Activated CD4-positive, alpha-beta T cell treated with anti-CD3 and anti-CD28 coated beads, Interleukin-2, amount 10 ng/mL, durations not matched to agents 24 days and 14 days (primary cell): ENCODE measurements at places on chromosomes 12 and 14. TPM values are rescaled to one million over a fixed set of nuclear protein-coding genes. Genes with fewer than 3 reads are reported as not detected.

TRIM9 gene
- total RNA-seq = 0.47 and 0.52 TPM in 2 replicates

RACGAP1 gene
- total RNA-seq = 71.2 and 71.6 TPM in 2 replicates

DAAM1 gene
- 4.2 and 7.2 TPM in 2 replicates for total RNA-seq

ELK3 gene
- total RNA-seq = 29.6 and 33.5 TPM in 2 replicates

HCAR2 gene
- total RNA-seq = 0.26 and 0.47 TPM in 2 replicates

CCDC175 gene
- not detected in 2 replicates for total RNA-seq

RIC8B gene
- total RNA-seq = 13.6 and 14.9 TPM in 2 replicates

PPM1H gene
- 0.12 TPM in 1 of 2 replicates, not detected in the other for total RNA-seq

ZNF385A gene
- 0.84 and 1.2 TPM in 2 replicates for total RNA-seq

ZFHX2 gene
- 1.8 and 2.8 TPM in 2 replicates for total RNA-seq

HOXC12 gene
- not detected in 2 replicates for total RNA-seq

CLEC4D gene
- not detected in 2 replicates for total RNA-seq

OR6C3 gene
- total RNA-seq = not detected in 2 replicates

SERPINA5 gene
- not detected in 2 replicates for total RNA-seq

SIX6 gene
- total RNA-seq = not detected in 2 replicates

C12orf54 gene
- not detected in 2 replicates for total RNA-seq

IRAK3 gene
- total RNA-seq = 1.3 and 1.8 TPM in 2 replicates

KSR2 gene
- total RNA-seq = 0.02 and 0.05 TPM in 2 replicates

RESF1 gene
- 51.1 and 55.5 TPM in 2 replicates for total RNA-seq

ADGRD1 gene
- 0.84 and 0.95 TPM in 2 replicates for total RNA-seq

PARPBP gene
- total RNA-seq = 22.9 TPM in 2 replicates

CIDEB gene
- 21.8 and 22.2 TPM in 2 replicates for total RNA-seq

SLC11A2 gene
- 54.2 and 56.2 TPM in 2 replicates for total RNA-seq

DDX51 gene
- total RNA-seq = 51.7 and 55.5 TPM in 2 replicates

TIMELESS gene
- 46.5 and 48.8 TPM in 2 replicates for total RNA-seq

NYNRIN gene
- total RNA-seq = not detected in 2 replicates

TDRD9 gene
- 0.12 and 0.19 TPM in 2 replicates for total RNA-seq

MSRB3 gene
- not detected in 2 replicates for total RNA-seq

RHEBL1 gene
- total RNA-seq = 10.9 and 11.8 TPM in 2 replicates

CLEC9A gene
- total RNA-seq = not detected in 2 replicates

CD163L1 gene
- total RNA-seq = not detected in 2 replicates

RASSF9 gene
- not detected in 2 replicates for total RNA-seq

SYCP3 gene
- 0.44 and 0.50 TPM in 2 replicates for total RNA-seq

LTBP2 gene
- total RNA-seq = 0.05 TPM in 1 of 2 replicates, not detected in the other
